AG08395 (cell line): ENCODE measurements at places on chromosomes 2 and 18.

DNA sequence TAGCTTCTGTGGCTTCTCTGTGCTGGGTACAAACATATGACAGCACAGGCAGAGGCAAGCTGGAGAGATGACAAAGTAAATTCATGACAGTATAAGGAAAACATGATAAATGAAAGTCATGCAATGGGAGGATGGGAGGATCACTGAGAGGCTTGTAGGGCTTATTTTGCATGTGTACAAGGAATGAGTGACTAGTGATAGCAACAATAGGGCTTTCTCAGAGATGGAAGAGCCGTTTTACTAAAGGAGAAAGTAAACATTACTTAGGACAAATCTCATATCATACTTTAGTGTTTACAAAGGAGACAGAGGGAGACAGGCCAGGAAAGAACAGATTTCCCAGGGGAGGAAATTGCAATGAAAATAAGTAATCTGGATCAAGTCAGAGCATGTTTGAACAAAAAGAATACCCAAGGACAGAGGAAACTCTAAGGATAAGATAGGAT lies 82.5 kb upstream of the RBMS1 start:
- peak; percentile 7 for DNase-seq

DNA sequence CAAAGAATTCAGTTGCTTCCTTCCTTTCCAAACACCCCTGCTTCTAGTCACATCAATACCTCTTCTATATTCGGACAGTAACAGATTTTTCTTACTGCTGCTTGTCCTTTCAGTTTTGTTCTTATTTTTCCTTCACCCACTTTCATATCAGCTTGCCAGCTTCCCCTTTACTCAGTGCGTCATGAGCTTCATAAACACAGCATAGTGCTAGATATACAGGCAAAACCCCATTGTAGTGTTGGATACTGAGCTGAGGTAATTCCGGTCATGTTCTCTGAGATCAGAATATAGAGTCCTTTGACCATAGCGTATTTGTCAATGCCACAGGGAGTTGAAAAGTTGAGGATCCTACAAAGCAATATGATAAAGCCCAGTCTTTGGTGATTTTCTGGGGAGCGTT lies 2.4 kb downstream of the FARP2 start:
- no peak for DNase-seq

GRCh38 chr2:27716301-27717069 lies 52.8 kb downstream of the SLC4A1AP start:
- no peak for DNase-seq

GRCh38 chr18:63208676-63209075 lies 110.9 kb downstream of the BCL2 start:
- DNase-seq, result no peak

GRCh38 chr2:68263632-68264031 lies 11.3 kb upstream of the PPP3R1 start:
- DNase-seq, result no peak

DNA sequence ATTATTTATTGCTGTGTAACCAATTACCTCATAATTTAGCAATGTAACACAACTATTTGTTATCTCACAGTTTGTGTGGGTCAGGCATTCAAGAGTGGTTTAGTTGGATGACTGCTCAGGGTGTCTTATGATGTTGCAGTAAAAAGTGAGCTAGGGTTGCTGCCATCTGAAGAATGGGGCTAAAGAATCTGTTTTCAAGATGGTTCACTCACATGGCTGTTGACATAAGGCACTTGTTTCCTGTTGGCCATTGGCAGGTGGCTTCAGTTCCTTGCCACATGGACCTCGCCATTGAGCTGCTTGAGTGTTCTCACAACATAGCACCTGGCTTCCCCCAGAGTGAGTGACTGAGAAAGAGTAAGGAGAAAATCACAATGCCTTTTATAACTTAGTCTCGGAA lies 123.2 kb downstream of the TMEM17 start:
- no peak for DNase-seq

- no peak for DNase-seq
Measured at GRCh38 chr2:144515696-144516410, 4.1 kb downstream of the ZEB2 start.

DNA sequence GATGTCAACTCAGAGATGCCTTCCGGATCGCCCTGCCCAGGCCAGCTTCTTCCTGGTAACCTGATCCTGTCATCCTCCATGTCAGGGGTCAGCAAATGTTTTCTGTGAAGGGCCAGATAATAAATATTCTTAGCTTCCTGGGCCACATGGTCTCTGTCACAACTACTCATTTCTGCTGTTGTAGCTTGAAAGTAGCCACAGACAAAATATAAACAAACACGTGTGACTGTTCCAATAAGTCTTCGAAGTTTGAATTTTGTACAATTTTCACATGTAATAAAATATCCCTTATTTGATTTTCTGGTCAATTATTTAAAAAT lies 35.8 kb downstream of the ANXA4 start:
- DNase-seq, result no peak

- peak; percentile 67 for DNase-seq
Measured at GRCh38 chr2:165015052-165015642, 59.8 kb upstream of the SLC38A11 start.

GRCh38 chr2:77085561-77085960 lies 436.6 kb downstream of the LRRTM4 start:
- no peak for DNase-seq

DNA sequence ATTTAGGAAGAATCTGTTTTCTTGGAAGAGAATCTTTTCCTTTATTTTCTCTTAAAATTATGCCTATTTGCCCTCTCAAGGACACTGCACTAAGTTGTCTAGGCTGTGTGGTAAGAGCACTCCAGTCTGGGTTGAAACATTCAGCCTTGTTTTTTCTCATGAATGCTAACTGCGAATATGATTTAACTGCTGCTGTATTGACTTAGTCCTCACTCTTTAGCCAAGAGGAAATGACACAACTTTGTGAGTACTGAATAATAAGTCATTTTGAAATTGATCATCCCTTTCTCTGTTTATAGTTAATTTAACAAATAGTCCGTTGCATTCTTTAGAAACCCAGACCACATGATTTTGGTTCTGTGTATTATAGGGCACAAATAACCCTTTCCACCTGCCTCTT lies 4.5 kb upstream of the RND3 start:
- no peak for DNase-seq

DNA sequence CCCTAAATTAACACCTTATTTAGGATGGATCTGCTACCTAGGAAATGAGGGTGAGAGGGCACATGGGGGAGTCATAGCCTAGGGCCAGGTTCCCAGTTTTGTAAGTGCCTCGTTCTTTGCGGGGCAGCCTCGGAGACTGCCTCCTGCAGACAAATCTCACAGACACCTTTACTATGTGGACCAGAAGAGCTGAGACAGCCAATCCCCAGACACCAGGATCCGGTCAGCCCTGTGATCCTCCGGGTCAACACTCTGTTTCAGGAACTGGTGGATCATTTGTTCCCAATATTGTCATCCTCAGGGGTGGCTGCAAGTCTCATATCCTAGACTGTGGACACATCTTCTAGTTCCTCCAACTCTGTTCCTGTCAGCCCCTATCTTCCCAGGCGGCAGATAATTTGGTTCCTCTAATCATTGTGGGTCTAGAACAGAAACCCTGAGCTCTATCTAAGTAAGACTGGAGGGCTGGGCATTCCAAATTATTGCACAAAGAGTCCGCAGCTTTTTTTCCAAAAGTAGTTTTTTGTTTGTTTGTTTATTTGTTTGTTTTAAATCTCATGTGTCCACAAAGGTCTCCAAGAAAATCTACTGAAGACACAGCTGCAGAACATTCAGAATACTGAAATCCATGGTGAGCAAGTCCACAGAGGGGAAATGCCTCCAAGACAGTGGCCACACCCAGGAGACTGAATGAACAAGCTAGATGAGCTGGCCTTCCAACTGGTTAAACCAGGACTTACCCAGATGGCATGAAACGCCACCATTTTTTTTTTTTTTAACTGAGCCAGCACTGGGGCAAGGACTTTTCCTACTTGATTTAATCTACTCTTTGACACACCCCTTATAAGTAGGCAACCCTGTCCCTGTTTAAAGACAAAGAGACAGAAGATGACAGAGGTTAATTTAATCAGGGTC lies 6.2 kb upstream of the GDF7 start:
- peak; percentile 71 for DNase-seq

GRCh38 chr2:160224507-160224906 lies 24.4 kb upstream of the ITGB6 start:
- no peak for DNase-seq

DNA sequence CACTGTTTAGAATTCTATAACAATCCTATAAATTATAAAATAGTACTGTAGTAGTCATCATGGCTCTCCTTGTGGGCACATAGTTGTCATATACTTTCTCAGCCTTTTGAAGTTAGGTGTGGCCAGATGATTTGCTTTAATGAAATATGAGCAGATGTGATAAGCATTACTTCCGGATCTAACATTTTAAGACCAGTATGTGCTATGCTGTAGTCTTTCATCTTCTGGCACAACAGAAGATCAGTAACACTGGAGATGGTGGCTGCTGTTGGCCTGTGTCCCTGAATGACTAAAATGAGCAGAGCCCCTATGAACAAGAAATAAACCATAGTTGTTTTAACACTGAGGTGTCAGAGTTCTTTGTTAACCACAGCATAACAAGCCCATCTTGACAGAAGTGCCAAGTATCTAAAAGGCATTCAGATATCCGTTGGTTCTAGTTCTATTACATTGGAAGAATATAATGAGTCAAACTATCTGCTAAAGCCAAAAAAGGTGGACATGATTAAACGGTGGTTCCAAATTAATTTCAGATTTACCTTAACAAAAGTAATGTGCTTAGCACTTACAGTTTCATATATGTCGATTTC lies 6.3 kb downstream of the MEX3C start:
- DNase-seq, result no peak

- DNase-seq, result no peak
Measured at GRCh38 chr2:196149948-196150347, 21.4 kb downstream of the STK17B start.

DNA sequence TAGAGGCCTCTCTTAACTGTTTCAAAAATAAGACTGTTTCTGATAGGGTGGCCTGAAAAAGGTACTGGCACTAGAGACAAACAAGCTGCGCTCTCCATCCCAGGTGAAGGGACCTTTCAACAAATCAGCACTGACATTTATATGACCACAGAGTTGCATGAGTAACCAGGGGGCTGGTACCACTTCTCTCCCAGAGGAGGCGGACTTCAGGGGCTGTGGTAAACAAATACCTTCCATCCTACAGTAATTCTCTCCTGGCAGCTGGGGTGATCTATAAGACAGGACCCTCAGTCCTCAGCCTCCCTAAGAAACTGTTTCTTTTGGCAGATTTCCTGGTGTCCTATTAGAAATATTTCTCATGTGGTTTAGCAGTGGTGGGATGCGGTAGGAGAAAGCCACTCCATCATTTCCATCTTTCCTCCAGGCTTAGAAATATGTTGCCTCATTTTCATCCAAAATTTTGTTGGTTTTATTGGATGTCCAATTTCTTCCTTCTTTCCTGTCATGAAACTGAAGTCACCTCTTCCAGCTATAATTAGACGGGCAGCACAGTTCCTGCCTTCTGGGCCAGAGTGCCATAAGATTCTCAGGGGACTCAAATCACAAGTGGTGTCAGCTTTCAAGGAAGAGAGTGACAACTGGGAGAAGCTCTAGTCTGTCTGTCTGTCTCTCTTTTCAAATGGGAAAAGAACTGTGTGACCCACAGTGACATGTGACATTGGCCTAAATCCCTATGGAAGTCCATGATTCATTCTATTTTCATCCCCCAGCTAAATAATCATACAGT lies 96.4 kb downstream of the CYRIA start:
- no peak for DNase-seq

- peak; percentile 53 for DNase-seq
Measured at GRCh38 chr2:54497763-54498680, 41.9 kb downstream of the SPTBN1 start.

GRCh38 chr2:143121079-143121478 lies 8.1 kb upstream of the ARHGAP15 start:
- no peak for DNase-seq

DNA sequence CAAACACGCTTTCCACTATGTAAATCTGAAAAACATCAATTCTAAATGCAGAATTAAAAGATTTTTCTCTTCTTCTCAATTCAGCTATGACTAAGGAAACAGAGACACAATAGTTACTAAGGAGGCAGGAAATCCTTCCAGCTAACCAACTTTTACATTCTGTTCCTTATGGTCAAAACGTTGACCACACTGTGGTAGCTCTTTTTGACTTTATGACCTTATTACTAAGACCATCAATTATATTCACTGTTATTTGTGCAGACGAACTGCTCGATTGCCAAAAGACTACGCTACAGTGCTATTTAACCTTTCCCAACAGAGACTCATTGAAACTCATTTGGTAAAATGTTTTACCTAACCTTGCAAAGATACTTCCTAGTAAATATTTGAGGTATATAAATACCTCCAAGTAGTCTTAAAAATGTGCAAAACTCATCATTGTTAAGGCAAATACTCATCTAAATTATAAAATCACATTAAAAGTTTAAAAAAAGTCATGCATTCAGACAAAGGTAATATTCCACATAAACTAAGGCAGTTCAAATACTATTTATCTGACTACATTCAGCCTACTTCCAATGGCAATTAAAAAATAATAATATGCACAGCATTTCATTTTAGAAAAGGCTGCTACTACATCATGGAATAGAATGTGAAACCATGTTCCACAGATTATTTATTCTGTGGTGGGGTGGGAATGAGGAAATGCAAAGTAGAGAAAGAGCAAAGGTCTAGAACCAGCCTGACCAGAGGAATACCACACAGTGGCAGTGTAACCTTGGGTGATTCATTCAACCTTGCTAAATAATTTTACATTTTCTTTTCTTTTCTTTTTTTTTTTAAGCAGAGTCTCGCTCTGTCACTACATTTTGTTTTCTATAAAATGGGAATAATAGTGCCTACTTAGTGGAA lies 139.9 kb downstream of the THADA start:
- DNase-seq, result peak; percentile 14
